Forelimb muscle (tissue), 1 donor: ENCODE measurements at places on chromosomes 13 and 19.

DNA sequence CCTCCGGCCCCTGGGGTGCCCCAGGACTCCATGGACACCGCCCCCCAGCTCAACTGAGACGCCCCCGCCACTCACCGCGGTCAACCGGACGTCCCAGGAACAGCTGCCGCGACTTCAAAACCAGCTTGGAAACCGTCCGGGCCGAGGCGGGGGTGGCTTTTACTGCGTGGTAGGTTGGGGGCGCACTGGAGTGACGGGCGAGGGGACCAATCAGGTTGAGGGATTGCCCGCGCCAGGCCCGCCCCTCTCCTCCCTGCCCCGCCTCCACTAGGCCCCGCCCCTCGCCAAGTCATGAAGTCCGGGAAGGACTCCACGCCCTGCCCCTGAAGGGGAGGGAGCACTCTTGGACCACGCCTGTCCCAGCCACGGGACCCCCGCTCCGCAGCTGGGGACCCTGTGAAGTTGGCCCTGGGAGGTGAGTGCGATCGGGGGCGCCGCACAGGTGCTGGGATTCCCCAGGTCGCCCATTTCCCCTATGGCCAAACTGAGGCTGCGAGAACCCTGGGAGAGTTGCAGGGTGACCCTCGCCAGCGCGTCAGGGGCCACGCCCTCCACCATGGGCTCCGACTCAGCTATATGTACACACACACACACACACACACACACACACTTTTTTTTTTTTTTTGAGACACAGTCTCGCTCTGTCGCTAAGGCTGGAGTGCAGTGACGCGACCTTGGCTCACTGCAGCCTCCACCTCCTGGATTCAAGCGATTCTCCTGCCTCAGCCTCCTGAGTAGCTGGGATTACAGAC lies at the start of gene PLIN3:
Gene PLIN3 (minus strand): TSS at position 134 of the 752 bp plus-strand sequence. CDS start 6,273 bp downstream, outside the sequence.
- DNase-seq = peak; percentile 68

- DNase-seq = no peak
These were observed 2.7 kb upstream of the RPS16 start for GRCh38 chr19:39438270-39438934.

GRCh38 chr13:46983881-46984280 lies 87.0 kb upstream of the HTR2A start:
- DNase-seq = no peak

- no peak for DNase-seq
These were observed 56.4 kb upstream of the PTPRS start for GRCh38 chr19:5396963-5397362.

DNA sequence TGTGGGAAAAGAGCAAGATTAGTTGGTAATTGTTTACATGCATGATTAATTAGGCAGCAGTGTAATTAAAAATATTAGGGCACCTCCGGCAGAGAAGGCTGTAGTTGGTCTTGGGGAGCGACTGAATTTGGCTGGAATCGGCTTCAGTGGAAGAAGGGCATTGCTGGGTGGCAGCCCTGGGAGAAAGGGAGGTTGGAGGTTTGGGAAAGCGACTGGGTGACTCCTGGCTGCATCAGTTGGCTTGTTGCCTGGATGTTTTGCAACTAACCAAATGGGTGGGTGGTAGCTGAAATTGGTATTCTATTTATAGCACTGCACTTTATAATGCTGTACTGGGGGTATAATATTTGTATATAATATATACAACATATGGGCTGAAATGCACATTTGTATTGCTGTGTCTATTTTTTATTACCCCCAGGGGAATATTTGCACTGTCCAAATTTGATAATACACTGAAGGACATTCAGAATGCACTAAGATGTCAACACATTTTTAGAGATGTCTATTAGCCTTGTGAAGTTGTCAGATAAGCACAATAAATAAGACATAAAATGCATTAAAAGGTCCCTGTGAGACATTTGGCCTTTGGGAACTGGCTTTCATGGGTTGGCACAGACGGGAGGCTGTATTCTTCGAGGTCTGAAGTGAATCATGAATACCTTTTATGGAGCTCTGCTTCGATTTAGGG lies 1.7 kb downstream of the B3GLCT start:
- no peak for DNase-seq

GRCh38 chr13:31331068-31331467 lies 131.3 kb downstream of the B3GLCT start:
- DNase-seq = no peak

GRCh38 chr13:110559986-110560385 lies 1.5 kb downstream of the RAB20 start:
- no peak for DNase-seq

GRCh38 chr13:90675129-90675528 lies 672.4 kb upstream of the MIR17HG start:
- no peak for DNase-seq

- DNase-seq = no peak
These were observed 1183.9 kb downstream of the DIAPH3 start for GRCh38 chr13:58979851-58980250.

DNA sequence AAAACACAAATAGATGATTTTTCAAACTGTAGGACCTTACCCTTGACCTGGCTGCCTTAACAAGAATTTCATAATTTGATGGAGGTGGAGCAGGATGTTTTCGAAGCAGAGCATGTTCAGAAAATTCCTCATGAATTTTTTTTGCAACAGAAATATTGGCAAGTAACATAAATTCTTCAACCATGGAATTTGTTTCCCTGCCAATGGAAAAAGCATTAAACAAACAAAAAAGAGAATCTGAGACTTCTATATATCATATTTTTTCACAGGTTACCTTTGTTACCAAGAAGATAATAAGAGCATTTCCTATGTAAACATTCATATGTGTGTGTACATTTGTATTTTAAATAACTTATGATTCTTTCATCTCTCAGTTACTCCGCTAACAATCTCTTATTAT lies 18.3 kb downstream of the DIS3 start:
- no peak for DNase-seq

- DNase-seq = no peak
These were observed 142.0 kb downstream of the ZNF737 start for GRCh38 chr19:20423381-20424197.

DNA sequence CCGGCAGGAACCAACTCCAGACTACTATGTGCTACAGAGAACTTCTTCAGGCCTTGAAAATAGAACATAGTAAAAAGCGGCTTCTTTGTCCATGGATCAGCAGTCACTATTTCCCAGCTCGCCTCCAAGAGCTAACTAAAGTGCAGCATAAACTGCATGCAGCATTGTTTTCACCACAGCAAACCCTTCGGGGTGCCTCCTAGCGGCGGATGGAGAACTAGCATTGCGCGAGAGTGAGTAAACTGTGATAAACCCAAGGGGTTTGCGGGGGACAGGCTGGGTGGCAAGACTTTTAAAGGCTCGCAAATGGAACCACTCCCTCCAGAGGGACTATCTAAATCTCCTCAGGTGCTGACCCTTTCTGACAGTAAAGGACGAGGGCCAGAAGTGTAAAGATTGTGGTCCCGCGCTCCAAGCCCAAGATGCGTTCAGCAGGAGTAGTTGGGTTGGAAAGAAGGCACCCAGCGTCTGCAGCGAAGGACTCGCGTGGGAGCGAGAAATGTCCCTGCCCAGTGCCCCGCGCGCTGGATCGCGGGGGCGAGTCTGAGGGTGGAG lies 21.5 kb upstream of the SGCG start:
- no peak for DNase-seq

GRCh38 chr19:14554382-14554812 lies 17.5 kb downstream of the NDUFB7 start:
- DNase-seq = no peak

DNA sequence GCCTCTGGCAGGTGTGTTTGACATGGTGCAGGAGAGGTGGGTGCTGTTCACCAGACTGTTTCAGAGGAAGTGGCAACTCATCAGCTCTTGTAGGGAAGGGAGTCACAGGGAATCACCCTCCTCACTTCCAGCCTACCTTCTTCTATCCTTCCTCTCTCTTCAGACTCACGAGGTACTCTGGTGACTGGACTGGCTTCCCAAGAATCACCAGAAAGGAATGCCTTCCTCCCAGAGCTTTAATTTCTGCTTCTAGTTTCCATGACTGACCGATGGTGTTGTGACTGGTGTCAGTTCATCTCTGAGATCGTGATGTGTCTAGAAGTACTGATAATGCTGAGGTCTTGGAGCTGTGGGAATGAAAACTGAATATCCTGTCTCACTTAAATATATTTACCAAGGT lies 247.3 kb downstream of the KCTD12 start:
- no peak for DNase-seq

DNA sequence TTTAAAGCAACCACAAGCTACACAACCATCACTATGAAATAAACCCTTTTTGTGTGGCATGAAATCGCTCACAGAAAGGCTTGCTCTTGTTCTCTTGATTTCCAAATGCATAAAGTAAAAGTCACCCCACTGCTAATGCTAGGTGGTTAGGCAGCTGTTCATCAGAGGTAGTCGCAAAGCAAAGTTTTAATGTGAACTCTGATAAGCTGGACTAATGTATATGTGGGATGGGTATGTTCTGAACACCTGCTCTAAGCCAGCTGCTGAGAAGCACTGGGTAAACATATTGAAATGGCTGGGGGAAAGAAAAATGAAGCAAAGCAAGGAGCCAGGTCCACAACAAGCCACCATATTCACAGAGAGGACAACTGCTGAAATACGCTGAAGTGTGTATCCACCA lies 142.3 kb downstream of the KLF12 start:
- DNase-seq = no peak

DNA sequence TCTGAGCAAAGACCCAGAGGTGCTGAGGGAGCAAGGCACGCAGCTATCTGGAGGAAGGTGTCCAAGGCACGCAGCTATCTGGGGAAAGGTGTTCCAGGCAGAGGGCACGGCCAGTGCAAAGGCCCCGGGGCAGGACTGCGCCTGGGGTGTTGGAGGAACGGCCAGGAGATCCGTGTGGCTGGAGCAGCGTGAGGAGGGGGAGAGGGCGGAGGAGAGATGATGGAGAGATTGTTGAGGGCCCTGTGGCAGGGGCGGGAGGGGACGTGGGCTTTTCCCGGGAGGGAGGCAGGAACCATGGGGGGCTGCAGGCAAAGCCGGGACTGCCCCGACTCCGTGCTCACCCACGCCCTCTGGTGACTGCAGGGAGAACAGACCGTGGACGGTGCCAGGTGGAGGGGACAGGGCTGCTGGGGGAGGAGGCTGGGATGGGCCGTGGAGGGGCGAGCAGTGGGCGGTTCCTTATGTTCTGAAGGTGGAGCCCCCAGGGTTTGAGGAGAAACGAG lies 13.3 kb upstream of the MISP start:
- no peak for DNase-seq

- no peak for DNase-seq
These were observed 27.4 kb upstream of the GPR12 start for GRCh38 chr13:26787961-26788360.

DNA sequence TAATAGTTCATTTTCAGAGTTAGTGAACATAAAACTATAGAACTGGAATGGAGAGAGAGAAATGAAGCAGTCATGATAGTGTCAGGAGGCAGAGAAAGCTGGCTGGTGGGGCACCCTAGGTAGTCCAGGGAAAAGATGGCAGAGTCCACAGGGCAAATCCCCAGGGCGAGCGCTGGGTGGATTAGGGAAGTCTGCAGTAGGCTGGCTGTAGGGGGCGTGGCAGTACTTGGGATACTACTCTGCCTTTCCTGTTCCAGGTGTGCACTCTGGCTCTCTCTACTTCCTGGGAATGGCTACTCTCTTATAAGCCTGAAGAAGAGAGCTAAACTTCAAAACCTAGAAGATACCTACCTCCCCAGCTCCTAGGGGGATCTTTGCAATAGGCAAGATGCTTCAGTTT lies 232.9 kb upstream of the SLC10A2 start:
- DNase-seq = no peak

DNA sequence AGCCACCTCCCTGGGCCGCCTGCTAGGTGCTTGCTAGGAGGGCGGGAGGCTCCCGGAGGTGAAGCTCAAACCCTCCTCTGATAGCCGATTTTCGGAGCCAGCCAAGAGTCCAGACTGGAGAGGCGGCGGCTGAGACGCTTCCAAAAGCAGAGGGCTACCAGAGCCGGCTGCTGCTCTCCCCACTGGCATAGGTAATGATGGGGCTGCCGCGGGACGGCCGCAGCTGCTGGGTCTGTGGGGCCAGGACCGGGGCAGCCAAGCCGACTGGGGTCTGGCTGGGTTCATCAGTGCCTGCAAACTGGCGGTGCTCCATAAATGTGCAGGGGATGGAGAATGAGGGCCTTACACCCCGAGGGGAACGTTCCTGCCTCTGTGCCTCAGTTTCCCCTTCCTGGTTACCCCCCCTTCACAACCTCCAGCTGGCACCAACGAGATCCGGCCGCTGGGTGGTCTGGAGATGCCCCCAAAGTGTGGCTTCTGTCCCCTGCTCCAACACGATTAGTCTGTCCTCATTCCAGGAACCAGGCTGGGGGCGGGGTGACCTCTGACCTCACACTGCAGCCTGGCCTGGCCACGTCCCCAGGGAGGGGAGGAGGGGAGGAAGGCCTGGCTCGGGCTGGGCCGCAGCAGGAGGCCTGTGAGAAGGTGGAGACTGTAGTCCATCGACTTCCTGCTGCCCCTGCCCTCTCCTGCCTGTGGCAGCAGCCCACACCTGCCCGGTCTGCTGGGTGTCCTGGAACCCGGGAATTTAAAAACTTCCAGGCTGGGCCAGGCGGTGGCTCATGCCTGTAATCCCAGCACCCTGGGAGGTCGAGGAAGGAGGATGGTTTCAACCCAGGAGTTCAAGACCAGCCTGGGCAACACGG lies 3.8 kb upstream of the WDR18 start:
- no peak for DNase-seq

GRCh38 chr13:74200081-74200480 lies 65.9 kb upstream of the KLF12 start:
- no peak for DNase-seq

DNA sequence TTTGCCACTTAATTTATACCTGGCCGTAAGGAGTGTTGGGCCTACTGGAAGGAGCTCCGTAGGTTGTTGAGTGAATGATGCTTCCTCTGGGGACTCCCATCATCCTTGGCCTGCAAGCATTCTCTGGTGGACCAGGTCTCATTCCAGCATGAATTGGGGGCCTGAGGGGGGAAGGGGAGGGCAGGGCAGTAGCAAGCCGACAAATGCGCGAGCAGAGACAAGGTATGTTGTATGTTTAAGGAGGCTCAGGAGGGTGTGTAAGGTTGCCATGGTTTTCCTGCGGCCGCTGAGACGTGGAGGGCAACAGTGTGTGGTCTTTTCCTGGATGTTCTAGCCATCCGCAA lies 749 bp downstream of the ZNF264 start:
- no peak for DNase-seq

DNA sequence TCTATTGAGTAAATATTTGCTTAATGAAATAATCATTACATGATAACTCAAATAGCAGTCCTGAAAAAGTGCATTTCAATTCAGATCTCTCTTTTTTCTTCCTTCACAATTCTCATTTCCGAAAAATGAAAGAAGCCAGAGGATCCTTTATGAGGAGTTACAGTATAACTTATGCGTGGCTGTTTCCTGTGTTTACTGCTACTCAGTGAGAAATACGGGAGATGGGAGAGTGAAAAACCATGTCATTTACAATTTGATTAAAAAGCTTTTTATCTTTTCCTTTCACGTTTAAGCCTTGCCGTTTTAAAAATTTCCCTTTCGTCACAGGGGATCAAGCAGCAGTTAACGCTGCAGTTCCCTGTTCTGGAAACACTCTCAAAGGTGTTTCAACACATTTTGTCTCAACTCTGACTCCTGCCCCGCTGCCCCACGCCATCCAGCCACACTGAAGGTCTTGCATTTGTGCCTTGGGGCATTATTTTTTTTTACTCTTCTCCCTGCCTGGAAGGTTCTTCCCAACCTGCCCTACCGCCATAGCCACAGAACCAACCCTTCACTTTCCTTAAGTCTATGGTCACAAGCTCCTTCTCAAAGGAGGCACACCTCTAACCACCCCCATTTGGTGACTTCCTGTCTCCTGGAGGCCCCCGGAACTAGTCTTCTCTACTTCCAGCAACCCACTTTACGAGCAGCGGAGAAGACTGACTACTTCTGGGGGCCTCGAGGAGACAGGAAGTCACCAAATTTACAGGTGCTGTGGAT lies 17.0 kb downstream of the KL start:
- DNase-seq = no peak

GRCh38 chr13:114112231-114112825 lies 20.1 kb downstream of the RASA3 start:
- DNase-seq = no peak
